CD4-positive, alpha-beta T cell (primary cell): ENCODE measurements at places on chromosomes 4 and X.

GRCh38 chrX:11066812-11067211 is 44.3 kb upstream of the HCCS start:
- no peaks in the 10 kb centered on the region for H3K27me3 ChIP-seq
- H3K4me3 ChIP-seq, result no peak overlapping the region
- no peak for DNase-seq

DNA sequence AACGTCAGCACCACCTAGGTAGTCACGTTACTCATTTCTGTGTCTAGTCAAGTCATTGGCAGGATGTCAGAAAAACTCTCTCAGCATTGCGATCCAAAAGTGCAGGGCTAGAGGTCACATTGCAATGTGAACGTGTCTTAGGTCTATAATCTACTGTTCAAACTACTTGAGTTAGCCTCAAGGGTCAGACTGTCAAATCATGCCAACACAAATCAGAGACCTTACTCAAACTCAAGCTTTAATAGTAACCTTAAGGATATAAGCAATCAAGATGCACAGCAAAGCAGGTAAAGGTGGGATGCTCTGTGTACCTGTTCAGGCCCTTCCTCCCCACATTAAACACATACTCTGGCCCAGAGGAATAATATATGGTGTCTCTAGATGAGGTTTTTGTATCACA is 114.4 kb upstream of the NOCT start:
- H3K27me3 ChIP-seq, result no peaks in the 10 kb centered on the region
- H3K36me3 ChIP-seq, result no peaks in the 10 kb centered on the region
- H3K4me1 ChIP-seq, result no peaks in the 10 kb centered on the region
- no peak overlapping the region for H3K27ac ChIP-seq
- no peak overlapping the region for H3K4me3 ChIP-seq

GRCh38 chrX:32041181-32041580 is 969.3 kb upstream of the FTHL17 start:
- H3K36me3 ChIP-seq, result no peaks in the 10 kb centered on the region
- H3K4me3 ChIP-seq, result no peak overlapping the region
- H3K27ac ChIP-seq, result no peak overlapping the region
- no peaks in the 10 kb centered on the region for H3K27me3 ChIP-seq
- DNase-seq, result no peak
- H3K4me1 ChIP-seq, result no peaks in the 10 kb centered on the region

DNA sequence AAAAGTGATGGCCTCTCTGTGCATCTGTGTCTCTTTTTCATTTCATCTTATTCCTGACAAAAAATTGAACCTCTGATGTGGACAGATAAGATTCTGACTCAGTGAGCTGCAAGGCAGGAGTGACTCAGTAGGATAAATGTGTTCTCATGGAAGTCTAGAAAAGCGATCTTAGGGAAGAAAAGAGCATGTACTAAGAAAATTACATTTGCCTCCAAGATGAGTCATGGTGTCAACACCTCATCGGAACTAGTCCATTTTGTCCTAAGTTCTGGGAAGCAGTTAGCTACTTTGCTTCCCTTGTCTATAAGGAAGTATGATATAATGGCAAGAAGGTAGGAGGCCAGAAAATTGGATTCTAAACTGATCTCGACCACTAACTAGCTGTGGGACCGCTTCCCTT is 83.5 kb upstream of the AFF2 start:
- no peaks in the 10 kb centered on the region for H3K36me3 ChIP-seq
- H3K4me1 ChIP-seq, result no peaks in the 10 kb centered on the region
- no peak overlapping the region for H3K27ac ChIP-seq
- H3K27me3 ChIP-seq, result no peaks in the 10 kb centered on the region
- no peak for DNase-seq

DNA sequence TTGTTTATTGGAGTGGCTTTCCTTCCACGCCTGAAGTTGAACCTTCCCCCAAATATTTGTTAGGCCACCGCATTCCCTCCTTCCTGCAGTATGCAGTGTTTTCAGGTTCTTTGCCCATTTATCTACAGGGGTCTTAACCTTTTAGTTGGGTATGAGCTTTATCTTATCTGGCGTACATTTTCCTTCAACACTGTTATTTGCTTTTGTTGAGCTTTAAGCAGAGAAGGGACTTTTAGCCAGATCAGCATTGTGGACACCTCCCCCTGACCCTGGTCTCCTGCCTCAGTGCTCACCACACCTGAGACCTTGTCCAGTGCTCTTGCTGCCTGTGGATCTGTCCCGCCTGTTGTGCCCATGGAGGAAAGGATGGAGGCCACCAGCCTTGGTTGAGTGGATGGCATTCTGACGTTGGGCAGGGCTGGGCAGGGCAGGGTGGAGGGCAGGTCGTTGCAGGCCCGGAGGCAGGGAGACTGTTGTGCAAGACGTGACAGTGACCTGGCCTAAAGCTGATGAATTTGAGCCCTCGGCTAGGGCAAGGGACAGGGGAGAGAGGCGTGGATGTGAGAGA is 998 bp upstream of the DUSP9 start:
- no peak for DNase-seq
- H3K4me1 ChIP-seq, result peaks cover 29% of the 10 kb centered on the region
- H3K36me3 ChIP-seq, result no peaks in the 10 kb centered on the region
- peaks cover 42% of the 10 kb centered on the region for H3K27me3 ChIP-seq

- H3K27ac ChIP-seq, result no peak overlapping the region
- no peaks in the 10 kb centered on the region for H3K27me3 ChIP-seq
- DNase-seq, result no peak
- no peaks in the 10 kb centered on the region for H3K4me1 ChIP-seq
Measured at GRCh38 chr4:39664828-39665731, 26.4 kb upstream of the SMIM14 start.

DNA sequence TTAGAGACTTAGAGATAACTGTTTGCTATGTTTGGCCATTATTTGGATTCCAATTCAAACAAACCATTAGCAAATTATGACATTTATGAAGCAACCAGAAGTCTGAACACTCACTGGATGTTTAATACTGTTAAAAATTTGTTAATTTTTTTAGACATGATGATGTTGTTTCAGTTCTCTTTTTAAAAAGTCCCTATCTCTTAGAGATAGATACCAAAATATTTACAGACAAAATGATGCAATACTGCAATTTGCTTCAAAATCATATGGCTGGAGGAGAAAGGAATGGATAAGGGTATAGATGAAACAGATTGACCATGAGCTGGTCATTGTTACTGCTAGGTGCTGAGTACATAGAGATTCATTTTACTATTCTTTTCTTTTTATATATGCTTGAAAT is 534.6 kb downstream of the BCOR start:
- no peaks in the 10 kb centered on the region for H3K27me3 ChIP-seq
- no peak for DNase-seq
- no peaks in the 10 kb centered on the region for H3K4me1 ChIP-seq
- no peaks in the 10 kb centered on the region for H3K36me3 ChIP-seq

GRCh38 chr4:123304151-123304964 is 92.2 kb upstream of the SPRY1 start:
- H3K36me3 ChIP-seq, result no peaks in the 10 kb centered on the region
- H3K27me3 ChIP-seq, result no peaks in the 10 kb centered on the region
- H3K27ac ChIP-seq, result no peak overlapping the region
- DNase-seq, result no peak
- H3K4me3 ChIP-seq, result no peak overlapping the region

DNA sequence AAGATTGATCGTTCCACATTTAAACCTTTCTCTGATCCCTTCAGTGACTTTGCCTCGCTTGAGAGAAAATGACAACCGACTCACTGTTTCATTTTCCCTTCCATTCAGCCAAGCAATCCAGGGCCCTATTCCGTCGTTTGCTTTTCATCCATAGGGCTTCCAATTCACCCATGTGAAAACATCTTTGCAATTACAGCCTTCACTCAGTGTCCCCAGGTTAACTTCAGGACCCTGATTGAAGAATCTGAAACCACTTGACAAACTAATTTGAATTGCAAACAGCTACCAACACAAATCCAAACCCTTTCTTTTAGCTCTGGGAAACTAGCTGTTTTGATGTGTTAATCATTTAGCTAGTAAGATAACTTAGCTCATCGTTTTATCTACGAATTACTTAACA is 120.2 kb upstream of the FAM9C start:
- no peaks in the 10 kb centered on the region for H3K36me3 ChIP-seq
- DNase-seq, result no peak
- peaks cover 11% of the 10 kb centered on the region for H3K4me1 ChIP-seq
- H3K27ac ChIP-seq, result no peak overlapping the region
- H3K27me3 ChIP-seq, result no peaks in the 10 kb centered on the region
- H3K4me3 ChIP-seq, result no peak overlapping the region

- H3K4me3 ChIP-seq, result no peak overlapping the region
- peaks cover 15% of the 10 kb centered on the region for H3K4me1 ChIP-seq
- peak; percentile 18 for DNase-seq
- H3K36me3 ChIP-seq, result no peaks in the 10 kb centered on the region
- H3K27ac ChIP-seq, result no peak overlapping the region
- H3K27me3 ChIP-seq, result peaks cover 4% of the 10 kb centered on the region
Measured at GRCh38 chrX:129655547-129656249, 942 bp upstream of the APLN start.

- H3K27me3 ChIP-seq, result no peaks in the 10 kb centered on the region
- peaks cover 53% of the 10 kb centered on the region for H3K4me1 ChIP-seq
- peak; percentile 32 for DNase-seq
- H3K4me3 ChIP-seq, result peak overlapping the region; percentile 40
- H3K36me3 ChIP-seq, result no peaks in the 10 kb centered on the region
Measured at GRCh38 chr4:152115794-152116193, 355.0 kb upstream of the GATB start.

DNA sequence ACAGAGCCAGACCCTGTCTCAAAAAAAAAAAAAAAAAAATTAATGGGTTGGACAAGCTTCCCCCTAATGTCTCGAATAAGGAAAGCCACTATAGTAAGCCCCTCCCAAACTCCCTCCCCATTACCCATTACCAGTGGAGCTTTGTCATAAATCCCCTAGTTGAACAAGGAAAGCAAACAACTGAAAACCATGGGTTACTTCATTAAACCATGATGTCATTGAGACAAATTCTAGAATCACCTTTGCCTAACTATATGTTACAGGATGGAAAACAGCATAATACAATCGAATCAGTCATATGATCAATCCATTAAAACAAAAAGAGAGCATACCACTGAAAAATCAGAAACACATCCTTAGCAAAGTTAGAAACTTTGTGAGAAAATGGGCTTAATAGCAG is 8.2 kb downstream of the ARAP2 start:
- H3K27ac ChIP-seq, result no peak overlapping the region
- no peaks in the 10 kb centered on the region for H3K27me3 ChIP-seq
- no peak overlapping the region for H3K4me3 ChIP-seq

GRCh38 chr4:184536881-184537248 is 62.5 kb upstream of the IRF2 start:
- peak overlapping the region; percentile 82 for H3K4me3 ChIP-seq
- no peaks in the 10 kb centered on the region for H3K27me3 ChIP-seq
- peak overlapping the region; percentile 87 for H3K27ac ChIP-seq
- DNase-seq, result no peak
- no peaks in the 10 kb centered on the region for H3K36me3 ChIP-seq

DNA sequence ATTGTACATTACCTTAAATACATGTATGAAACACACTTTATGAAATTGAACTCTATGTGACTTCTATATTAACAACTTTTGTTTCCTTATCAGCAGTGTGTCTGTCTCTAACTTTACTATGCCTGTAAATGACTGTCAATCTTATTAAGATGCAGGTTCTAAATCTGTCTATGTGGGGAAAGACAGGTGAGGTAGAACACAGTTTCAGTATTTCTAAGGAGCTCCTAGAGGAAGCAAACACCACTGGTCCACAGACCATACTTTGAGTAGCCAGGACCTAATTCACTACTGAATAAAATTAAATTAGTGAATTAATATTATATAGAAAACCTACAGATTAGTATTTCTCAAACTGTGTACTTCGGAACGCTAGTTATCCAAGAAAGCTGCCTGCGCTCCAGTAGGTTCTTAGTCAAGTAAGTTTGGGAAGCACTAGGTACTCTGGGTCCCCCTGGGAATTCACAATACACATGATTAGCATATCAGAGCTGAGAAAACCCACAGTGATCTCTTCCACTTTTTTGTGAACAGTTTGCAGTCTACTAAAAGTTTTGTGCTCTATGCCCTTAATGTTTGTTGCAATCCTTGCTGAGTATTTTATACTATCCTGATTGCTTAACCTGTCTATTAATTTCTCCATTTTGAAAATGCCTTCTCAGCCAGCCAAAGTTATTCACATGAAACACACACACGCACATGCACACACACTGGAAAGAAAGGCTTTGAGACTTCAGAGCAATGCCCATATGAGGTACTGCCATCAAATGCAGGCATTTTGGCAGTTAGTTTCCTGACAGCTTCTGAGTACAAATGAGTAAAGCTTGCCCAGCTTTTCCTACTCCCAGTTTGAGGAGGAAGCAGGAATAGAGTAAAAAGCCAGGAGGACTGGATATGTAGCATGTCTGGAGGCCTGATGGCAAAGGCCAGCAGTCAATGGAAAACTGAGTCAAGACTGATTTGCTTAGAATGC is 133.6 kb upstream of the CPEB2 start:
- H3K4me3 ChIP-seq, result no peak overlapping the region
- no peak overlapping the region for H3K27ac ChIP-seq
- no peaks in the 10 kb centered on the region for H3K36me3 ChIP-seq
- H3K27me3 ChIP-seq, result no peaks in the 10 kb centered on the region
- DNase-seq, result no peak

DNA sequence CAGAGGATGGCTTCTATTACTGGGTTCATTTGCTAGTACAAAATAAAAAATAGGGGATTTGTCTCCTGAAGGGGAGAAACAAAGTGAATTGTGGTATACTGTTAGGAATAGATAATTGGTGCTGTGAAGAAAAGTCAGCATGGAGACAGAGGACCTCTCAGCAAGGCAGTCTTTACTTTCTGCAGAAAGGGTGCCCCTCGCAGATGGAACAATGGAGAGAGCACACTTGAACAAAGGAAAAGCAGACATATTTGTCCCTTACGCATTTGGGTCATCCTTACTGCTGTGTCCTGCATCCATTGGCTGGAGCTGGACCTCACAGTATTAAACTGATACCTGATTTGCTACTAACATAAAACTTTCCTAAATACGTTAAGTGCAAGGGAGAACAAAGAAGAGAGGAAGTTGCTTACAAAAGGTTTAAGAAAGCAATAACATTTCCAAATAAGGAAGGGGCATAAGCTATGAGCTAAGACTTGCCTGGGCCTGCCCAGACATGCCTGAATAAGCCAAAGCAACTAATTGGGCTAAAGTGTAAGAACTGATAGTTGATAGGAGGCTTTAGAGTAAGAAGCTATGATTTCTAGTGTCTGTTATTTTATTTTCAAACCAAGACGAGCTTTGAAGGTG is 83.8 kb downstream of the CCKAR start:
- no peaks in the 10 kb centered on the region for H3K27me3 ChIP-seq
- H3K4me1 ChIP-seq, result no peaks in the 10 kb centered on the region
- peaks cover 12% of the 10 kb centered on the region for H3K36me3 ChIP-seq

- DNase-seq, result no peak
- no peaks in the 10 kb centered on the region for H3K27me3 ChIP-seq
- H3K27ac ChIP-seq, result no peak overlapping the region
- no peaks in the 10 kb centered on the region for H3K36me3 ChIP-seq
- no peaks in the 10 kb centered on the region for H3K4me1 ChIP-seq
- no peak overlapping the region for H3K4me3 ChIP-seq
Measured at GRCh38 chr4:146379744-146380143, 142.0 kb downstream of the SLC10A7 start.

GRCh38 chr4:761086-761485 is 55.5 kb downstream of the PCGF3 start:
- no peaks in the 10 kb centered on the region for H3K27me3 ChIP-seq
- H3K4me1 ChIP-seq, result peaks cover 20% of the 10 kb centered on the region
- H3K36me3 ChIP-seq, result peaks cover 28% of the 10 kb centered on the region
- DNase-seq, result no peak
- no peak overlapping the region for H3K27ac ChIP-seq

- peaks cover 12% of the 10 kb centered on the region for H3K4me1 ChIP-seq
- H3K27me3 ChIP-seq, result no peaks in the 10 kb centered on the region
- H3K27ac ChIP-seq, result no peak overlapping the region
- no peak for DNase-seq
- no peaks in the 10 kb centered on the region for H3K36me3 ChIP-seq
Measured at GRCh38 chrX:78658414-78658813, 714 bp downstream of the RTL3 start.
